Endothelial cell (in vitro differentiated cells): ENCODE measurements at places on chromosomes 3 and 15. TPM values are rescaled to one million over a fixed set of nuclear protein-coding genes. Genes with fewer than 3 reads are reported as not detected.

FAM3D gene
- not detected for total RNA-seq

ALDH1L1 gene
- not detected for total RNA-seq

FYTTD1 gene
- total RNA-seq, result 65.3 TPM

DNA sequence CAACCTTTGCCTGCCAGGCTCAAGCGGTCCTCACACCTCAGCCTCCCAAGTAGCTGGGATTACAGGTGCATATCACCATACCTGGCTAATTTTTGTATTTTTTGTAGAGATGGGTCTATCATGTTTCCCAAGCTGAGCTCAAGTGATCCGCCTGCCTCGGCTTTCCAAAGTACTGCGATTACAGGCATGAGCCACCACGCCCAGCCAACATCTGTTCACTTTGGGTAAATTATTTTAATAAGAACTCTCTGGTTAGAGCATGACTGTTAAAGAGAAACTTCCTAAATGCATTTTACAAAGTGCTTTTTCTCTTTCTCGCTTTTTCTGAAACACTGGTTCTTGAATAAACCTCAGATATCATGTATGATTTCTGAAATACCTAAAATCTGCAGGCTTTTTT is 172.5 kb downstream of the PTPRG start:
- no peak overlapping the region for H3K27ac ChIP-seq
- no peak overlapping the region for H3K4me3 ChIP-seq
- peaks cover 12% of the 10 kb centered on the region for H3K4me1 ChIP-seq

DNA sequence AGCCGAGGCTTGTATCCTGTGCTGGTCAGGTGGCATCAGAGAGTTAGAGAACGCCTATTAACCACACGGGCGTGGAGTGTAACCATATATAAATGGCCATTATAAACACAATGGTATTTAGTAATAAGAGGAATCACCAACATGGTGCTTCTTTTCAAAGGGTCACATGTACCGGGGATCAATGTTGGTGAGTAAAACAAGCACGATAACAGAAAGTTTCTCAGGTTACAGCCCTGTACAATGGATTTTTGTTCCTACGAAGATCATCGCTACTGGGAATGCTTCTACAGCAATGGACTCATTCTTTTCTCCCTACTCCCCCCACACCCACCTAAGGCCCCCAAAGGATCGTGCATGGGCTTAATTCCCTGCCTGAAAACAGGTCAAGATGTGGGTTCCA is 42.5 kb downstream of the MEIS2 start:
- no peak overlapping the region for H3K4me3 ChIP-seq
- H3K27me3 ChIP-seq, result no peaks in the 10 kb centered on the region
- H3K4me1 ChIP-seq, result peaks cover 9% of the 10 kb centered on the region
- no peak overlapping the region for H3K27ac ChIP-seq

DNA sequence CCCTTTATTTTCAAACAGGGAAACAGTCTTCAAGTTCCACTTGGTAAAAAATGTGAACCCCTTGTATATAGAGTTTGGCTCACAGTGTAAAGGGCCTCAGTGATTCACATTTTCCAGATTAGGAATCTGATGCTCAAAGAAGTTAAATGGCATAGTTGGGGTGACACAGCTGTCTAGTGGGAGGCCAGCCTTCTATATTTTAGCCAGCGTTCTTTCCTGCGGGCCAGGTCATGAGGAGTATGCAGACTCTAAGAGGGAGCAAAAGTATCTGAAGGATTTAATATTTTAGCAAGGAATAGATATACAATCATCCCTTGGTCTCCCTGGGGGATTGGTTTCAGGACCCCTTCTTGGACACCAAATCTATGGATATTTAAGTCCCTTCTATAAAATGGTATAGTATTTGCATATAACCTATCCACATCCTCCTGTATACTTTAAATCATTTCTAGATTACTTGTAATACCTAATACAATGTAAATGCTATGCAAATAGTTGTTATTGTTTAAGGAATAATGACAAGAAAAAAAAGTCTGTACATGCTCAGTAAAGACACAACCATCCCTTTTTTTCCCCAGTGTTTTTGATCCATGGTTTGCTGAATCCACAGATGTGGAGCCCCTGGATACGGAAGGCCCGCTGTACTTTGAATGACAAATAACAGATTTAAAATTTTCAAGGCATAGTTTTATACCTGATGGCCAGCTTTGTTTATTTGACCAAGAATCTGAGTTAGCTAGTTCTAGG is 7.0 kb downstream of the B2M start:
- H3K27me3 ChIP-seq, result no peaks in the 10 kb centered on the region
- H3K27ac ChIP-seq, result no peak overlapping the region
- no peak for DNase-seq
- peaks cover 7% of the 10 kb centered on the region for H3K4me1 ChIP-seq
- peaks cover 32% of the 10 kb centered on the region for H3K36me3 ChIP-seq
- no peak overlapping the region for H3K4me3 ChIP-seq
